ENCODE measurements at places on chromosomes 7 and 10.

DNA sequence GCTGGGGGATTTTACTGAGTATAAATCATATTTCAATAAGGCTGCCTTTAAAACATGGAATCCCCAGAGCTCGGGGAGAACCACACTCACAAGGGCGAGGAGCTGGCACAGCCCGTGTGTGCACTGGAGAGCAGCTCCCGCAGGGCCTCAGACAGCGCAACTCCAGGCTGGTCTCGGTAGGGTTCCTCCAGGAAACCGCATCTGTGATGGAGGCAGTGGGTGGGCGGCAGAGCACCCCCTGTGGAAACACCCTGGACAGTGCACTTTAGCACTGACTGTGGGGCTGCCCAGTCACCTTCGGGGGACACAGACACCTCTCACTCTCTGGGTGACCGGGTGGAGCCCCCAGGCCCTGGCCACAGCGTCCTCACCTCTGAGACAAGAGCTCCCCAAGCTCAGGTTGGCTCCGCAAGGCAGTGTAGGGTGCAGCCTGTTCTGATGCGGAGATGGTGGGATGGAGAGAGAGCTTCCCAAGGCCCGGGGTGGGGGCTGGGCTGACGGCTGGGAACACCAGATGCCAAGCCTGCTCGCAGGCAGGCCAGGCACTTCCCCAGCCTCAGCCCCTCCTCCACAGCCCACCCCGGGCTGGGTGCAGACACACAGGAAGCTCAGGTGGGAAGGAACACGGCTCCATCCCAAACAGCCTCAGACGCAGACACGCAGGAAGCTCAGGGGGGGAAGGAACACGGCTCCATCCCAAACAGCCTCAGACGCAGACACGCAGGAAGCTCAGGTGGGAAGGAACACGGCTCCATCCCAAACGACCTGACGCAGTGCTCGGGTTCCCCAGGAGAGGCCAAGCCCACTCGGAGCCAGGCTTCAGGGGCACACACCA is 224.4 kb downstream of the MAD1L1 start:
- DNase-seq: no peak

- no peak for DNase-seq
Observed at GRCh38 chr10:30028006-30028737, 31.2 kb downstream of the JCAD start.

DNA sequence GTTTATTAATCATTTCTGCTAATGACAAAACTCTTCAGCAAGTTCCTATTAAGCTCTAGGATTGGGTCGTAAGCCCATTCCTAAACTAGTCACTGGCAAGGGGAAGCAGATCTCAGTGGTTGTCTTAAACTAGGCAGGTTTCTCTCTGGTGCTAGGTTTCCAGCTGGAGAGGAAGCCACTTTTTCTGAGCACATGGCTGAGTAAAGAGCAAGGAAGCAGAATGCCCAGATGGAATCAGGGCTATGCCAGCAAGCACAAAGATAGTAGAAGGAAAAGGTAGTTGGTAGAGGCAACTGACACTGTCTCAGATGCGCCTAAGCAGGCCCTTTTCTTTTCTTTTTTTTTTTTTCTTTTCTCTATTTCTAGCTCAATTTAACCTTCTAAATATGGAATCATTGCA is 224.9 kb downstream of the EXOC4 start:
- no peak for DNase-seq

GRCh38 chr7:151063212-151063561 is 3.8 kb downstream of the SLC4A2 start:
- no peak for DNase-seq

GRCh38 chr10:118271671-118272070 is 70.5 kb downstream of the FAM204A start:
- no peak for DNase-seq

DNA sequence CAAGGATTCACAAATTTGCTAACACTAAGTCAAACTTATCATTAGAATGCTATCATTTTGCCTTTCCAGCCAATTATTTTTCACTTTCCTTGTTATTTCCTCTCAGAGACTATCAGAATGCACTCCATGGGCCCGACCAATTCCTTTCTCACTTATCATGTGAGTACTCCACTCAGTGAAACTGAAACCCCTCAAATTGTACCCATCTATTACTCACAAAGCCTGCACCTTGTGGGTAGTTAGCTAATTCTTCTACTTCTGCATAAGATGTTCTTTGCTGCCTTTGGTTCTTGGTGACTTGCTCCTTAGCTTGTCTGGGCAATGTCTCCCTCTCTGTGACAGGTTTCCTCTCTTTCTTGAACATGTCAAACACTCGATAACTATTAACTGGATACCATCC is 35.2 kb upstream of the MBL2 start:
- DNase-seq: no peak

- DNase-seq: no peak
Observed at GRCh38 chr10:105598207-105598606, 957.1 kb downstream of the SORCS3 start.

- no peak for DNase-seq
Observed at GRCh38 chr7:83850125-83850524, 201.2 kb upstream of the SEMA3E start.

DNA sequence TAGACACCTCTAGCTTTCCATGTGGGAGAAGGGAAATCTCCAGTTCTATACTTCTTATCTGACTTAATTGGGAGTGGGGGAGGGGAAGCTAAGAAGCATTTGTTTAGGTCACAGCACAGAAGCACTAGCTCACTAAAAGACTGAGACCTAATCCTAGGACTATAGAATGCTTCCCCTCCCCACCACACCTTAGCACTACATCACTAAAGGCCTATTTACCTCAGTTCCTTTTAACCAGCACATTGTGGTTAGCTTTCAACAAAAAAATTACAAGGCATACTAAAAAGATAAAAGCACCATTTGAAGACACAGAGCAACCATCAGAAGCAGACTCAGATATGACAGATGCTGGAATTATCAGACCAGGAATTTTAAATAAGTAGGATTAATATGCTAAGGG is 53.8 kb upstream of the ADRA2A start:
- no peak for DNase-seq
